Stimulated activated CD8-positive, alpha-beta memory T cell treated with anti-CD3 and anti-CD28 coated beads, Interleukin-2, amount 100 ng/mL, for 48 hours (primary cell): ENCODE measurements at places on chromosomes 4 and X.

DNA sequence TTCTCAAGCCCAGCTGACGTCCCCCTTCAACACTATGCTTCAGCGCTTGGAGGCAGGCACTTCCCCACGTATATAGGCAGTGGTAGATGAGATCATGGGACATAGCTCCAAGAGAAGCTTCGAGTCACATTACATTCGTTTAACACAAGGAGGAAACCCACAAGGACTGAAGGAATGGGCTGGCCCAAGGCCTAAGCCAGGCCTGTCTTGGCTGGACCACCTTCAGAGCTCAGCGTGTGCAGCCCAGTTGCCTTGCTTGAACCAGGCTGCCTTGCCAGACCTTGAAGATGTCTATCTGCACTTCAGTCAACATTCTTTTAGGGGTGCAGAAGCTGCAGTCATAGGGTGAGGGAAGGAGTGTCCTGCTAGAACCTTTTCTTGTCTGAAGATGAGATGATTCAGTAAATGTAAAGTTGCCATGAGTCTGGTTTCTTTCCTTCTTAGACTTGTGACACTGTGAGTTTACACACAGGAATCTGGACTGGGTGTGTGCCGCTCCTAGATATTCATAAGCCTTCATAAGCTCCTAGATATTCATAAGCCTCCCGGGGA lies 144.1 kb upstream of the RBPJ start:
- DNase-seq, result no peak

GRCh38 chr4:149211876-149212275 lies 603.8 kb downstream of the IQCM start:
- DNase-seq, result no peak

DNA sequence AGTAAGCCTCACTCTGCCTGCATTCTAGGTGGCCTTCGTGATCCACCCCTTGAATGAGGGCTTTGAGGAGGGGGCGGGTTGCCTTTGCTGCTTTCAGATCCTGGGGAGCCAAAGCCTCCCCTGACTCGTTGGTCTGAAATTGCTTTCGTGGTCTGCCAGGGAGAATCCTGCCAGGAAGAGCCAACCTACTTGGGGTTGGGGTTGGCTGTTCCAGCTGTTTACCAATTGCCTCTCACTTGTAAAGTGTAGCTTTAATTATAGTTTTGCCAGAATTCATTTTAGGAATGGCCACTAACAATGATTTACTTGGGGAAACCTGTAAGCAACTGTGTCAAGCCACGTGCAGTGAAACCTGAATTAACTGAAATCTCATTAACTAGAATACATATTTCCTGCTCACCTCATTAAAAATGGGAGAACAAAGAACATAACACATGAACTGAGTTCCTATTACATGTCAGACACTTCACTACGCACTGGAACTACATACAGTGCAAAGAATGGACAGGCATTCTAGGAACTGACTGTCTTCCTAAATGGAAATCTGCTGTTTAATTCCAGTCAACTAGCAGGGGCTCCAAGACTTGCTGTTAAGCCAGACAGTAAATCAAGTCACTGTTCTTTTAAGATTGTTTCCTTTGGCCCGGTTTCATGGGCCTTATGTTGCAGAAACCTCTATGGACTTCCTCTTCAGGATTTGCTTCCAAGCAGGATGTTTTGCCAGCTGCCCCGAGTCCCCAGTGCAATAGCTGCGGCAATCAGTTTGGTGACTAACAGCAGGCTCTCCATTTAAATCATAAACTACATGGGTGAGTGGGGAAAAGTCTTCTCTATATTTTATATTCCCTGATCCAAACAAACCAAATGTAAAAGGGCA lies 16.4 kb upstream of the NKRF start:
- DNase-seq, result no peak

GRCh38 chr4:81826335-81826734 lies 354.6 kb upstream of the RASGEF1B start:
- DNase-seq, result no peak

DNA sequence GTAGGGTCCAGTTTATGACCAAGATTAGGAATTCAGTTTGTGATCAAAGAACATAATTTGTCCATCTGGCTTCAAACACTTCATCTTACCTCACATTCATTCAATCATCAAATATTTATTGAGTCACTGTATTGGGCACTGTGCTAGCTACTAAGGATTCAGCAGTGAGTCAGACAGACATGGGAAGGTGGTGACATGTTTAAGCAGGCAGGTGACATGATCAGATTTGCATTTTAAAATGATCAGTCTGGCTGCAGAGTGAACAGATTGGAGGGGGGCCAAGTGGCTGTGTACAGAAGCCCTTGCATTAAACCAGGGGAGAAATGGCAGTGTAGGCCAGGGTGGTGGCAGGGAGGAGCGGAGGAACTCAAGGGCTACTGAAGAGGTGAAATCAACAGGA lies 25.1 kb upstream of the APLN start:
- DNase-seq, result no peak

GRCh38 chr4:147037069-147037468 lies 91.4 kb upstream of the TTC29 start:
- no peak for DNase-seq

DNA sequence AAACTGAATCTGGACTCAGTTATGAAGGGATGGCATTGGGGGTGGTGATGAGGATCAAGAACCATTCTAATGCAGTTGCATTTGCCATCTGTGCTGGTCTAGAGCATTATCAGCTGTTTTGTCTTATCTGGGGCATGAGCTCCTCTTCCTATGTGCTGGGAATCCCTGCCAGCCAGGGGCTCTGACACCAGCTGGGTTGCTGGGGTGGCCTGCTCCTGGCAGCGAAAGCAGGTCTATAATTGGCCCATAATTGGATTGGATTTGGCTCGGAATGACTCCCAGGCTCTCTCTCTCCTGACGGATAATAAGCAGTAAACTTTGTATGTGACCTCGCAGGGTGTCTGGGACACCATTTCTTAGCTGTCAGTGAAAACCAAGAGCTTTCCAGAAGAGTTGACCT lies 34.1 kb downstream of the SMPX start:
- no peak for DNase-seq

GRCh38 chrX:119501511-119502148 lies 33.4 kb downstream of the SLC25A5 start:
- no peak for DNase-seq

DNA sequence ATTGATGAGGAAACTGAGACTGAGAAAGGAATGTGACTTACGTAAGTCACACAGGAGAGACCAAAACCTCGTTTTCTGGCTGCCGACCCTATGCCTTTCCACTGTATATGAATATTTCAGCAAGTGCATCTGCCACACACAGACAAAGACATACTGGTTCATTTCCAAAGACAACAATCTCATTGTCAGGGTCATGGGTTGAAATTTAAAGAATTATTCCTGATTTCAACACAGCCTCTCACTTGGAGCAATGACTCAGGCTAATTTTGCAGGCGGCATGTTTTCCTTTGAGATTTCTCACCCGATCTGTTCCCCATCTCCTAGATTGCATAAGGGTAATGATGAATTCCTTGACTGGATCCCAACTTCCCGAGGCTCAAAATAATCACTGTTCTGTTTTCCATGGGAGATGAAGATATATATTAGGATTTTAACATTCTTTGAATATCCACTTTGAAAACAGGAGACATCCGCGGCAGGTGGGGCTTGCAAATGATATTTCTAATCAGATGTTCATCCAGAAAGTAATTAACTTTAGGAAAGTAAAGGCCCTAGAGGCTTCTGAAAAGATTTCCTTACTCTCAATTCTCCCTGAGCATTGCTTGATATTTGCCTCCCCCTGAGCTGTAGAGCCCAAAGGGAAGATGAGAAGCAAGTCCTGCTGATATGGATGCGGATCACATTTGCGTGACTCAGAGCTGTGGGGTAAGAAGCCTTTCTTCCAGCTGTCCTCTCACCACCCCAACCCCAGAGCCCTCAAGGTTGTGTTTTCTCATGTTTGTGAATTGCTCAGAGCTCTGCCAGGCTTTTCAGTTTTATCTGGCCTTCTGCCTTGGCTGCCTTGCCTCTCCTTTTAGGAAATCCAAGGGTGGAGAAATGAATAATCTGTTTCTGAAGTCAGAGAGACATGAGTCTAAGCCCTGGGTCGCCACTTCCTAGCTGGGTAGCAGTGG lies 361.1 kb upstream of the BOD1L1 start:
- DNase-seq, result no peak

DNA sequence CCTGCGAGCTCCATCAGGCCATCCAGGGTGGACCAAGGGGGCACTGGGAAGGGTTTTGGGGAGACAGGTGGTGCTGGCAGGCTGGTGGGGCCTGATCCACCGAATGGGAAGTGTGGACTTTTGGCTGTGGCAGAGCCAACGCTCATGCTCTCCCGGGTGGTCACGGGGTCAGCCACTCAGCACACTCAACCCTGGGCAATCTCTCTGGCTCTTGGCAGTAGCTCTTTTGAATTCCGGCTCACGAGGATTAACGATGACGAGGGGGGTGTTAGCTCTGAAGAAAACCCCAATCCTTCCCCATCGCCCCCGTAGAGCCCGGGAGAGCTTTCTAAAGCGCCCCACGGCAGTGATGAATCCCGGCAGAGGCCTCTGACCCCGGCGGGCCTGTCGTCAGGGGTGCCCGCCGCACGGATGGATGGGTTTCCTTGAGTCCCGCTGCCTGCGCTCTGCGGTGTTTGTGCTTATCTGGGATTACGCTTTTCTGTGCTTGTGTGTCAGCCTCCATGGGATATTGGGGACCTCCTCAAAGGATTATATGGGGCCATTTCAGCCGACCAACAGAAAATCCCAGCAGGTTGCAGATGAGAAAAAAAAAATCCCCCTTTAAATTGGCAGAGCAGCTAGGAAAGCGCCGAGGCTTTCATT lies 156.8 kb upstream of the PSAPL1 start:
- no peak for DNase-seq

- DNase-seq, result no peak
These were observed 348.0 kb upstream of the POU3F4 start for GRCh38 chrX:83160096-83160495.

DNA sequence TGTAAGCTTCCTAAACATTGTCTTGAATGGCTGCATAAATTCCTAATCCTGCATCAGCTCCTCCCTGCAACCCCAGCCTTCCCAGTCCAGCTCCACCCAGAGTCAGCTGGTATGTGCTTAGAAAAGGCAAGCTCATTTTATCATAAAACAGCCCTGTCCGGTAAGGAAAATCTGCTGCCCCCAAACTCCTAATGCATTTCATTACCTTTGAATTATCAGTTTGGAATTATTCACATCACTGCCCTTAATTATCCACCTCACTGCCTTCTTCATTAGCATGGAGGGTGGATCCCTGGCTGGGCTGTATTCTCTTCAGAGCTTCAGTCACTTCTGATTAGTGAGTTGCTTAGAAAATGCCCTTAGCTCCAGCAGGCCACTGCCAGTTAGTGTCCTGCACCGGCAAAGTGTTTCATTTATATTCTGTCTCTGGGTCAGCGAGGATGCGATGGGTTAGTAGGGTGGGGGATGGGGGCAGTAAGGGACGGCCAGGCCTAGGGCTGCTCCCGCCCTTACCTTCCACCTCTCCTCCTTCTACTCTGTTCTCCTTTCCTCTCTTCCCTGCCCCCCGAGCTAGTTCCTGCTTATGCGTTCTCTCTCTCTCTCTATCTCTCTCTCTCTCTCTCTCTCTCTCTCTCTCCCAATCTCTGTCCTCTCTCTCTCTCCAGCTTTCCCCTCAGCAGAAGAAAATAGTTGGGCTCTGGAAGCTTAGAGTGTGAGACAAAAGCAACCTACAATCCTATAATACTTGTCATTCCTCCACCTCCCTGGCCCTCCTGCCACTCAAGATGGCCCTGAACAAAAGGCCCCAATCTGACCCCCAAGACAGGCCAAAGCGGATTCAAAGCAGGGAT lies 174.8 kb upstream of the KLF3 start:
- DNase-seq, result no peak

GRCh38 chr4:121726642-121727268 lies 30.0 kb upstream of the ANXA5 start:
- no peak for DNase-seq

- DNase-seq, result no peak
These were observed 685.7 kb upstream of the SLIT2 start for GRCh38 chr4:19566041-19566440.

DNA sequence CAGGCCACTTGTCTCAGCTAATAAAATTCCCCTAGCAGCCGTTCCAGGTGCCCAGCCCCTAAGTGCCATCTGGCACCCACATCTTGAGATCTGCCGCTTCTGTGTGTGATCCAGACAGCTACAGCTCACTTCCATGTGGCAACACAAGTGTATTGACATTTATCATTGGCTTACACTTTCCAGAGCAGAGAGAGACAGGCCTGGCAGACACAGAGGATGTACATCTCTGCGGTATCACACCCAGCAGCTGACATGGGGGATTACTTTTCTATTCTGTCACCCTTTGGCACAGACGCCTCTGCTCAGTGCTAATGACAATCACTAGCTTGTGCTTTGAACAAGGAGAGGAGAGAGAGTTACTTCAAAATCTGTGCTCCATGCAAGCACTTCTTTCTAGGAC lies 195.9 kb downstream of the KDR start:
- DNase-seq, result no peak

DNA sequence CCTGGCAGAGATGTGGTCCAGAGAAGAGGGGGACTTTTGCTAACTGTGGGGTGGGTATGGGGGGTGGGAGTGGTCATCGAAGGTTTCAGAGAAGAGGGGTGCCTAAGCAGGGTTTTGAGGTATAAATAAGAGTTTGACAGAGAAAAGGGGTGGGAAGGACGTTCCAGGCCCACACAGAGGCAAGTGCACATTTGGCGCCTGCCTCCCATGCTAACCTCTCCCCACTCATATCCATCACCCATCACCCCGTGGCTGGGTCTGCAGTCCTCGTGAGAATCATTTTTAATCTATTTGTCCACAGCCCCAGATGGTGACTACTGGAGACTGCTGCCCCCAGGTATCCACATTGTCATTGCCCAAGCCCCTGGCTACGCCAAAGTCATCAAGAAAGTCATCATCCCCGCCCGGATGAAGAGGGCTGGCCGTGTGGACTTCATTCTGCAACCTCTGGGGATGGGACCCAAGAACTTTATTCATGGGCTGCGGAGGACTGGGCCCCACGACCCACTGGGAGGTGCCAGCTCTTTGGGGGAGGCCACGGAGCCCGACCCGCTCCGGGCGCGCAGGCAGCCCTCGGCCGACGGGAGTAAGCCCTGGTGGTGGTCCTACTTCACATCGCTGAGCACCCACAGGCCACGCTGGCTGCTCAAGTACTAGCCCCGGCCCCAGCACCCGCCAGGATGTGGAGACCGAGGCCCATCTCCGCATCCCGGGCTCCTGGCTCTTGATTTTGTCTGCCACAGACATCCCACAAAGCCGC lies 26.6 kb downstream of the CPZ start:
- no peak for DNase-seq

GRCh38 chr4:8919651-8920288 lies 48.1 kb upstream of the HMX1 start:
- no peak for DNase-seq
